ENCODE measurements at places on chromosomes 3 and 15. TPM values are rescaled to one million over a fixed set of nuclear protein-coding genes. Genes with fewer than 3 reads are reported as not detected.

- H3K4me3 ChIP-seq, result no peak overlapping the region
- no peak overlapping the region for H3K27ac ChIP-seq
- no peaks in the 10 kb centered on the region for H3K36me3 ChIP-seq
- H3K27me3 ChIP-seq, result no peaks in the 10 kb centered on the region
- no peaks in the 10 kb centered on the region for H3K4me1 ChIP-seq
Measured at GRCh38 chr15:61834076-61834697, 226.1 kb downstream of the VPS13C start.

Gene CGNL1
- 35.8 TPM for total RNA-seq

GRCh38 chr3:34202975-34203374, 404.5 kb downstream of the PDCD6IP start:
- H3K27ac ChIP-seq, result no peak overlapping the region
- no peak for DNase-seq
- no peaks in the 10 kb centered on the region for H3K4me1 ChIP-seq
- H3K4me3 ChIP-seq, result no peak overlapping the region
- H3K36me3 ChIP-seq, result no peaks in the 10 kb centered on the region

DNA sequence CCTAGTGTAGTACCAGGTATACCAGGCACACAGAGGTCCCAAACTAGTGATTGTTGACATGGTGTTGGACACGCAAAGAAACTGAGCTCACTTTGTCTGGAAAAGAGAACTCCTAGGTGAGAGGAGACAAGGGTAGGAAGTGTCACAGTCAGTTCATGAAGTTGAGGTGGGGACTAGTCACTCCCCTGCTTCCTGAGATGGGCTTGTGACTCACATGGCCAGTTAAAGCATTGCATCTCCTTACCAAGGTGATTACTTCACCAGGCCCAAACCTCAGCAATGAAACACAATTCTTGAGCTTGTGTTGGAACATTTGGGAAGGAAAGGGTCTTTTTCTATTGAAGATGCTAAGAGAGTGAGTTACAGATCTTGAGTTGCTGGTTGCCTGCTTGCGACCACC, 49.2 kb upstream of the RAD18 start:
- H3K27me3 ChIP-seq, result no peaks in the 10 kb centered on the region
- no peaks in the 10 kb centered on the region for H3K4me1 ChIP-seq
- DNase-seq, result no peak
- no peak overlapping the region for H3K4me3 ChIP-seq
- H3K36me3 ChIP-seq, result no peaks in the 10 kb centered on the region

Gene DPPA4
- total RNA-seq, result not detected

GRCh38 chr3:180117381-180118163, 80.8 kb upstream of the PEX5L start:
- no peaks in the 10 kb centered on the region for H3K4me1 ChIP-seq
- no peak overlapping the region for H3K27ac ChIP-seq
- DNase-seq, result no peak
- H3K27me3 ChIP-seq, result no peaks in the 10 kb centered on the region

Gene DAPK2
- total RNA-seq, result 8.0 TPM

Gene C2CD4A
- total RNA-seq, result 2.3 TPM

DNA sequence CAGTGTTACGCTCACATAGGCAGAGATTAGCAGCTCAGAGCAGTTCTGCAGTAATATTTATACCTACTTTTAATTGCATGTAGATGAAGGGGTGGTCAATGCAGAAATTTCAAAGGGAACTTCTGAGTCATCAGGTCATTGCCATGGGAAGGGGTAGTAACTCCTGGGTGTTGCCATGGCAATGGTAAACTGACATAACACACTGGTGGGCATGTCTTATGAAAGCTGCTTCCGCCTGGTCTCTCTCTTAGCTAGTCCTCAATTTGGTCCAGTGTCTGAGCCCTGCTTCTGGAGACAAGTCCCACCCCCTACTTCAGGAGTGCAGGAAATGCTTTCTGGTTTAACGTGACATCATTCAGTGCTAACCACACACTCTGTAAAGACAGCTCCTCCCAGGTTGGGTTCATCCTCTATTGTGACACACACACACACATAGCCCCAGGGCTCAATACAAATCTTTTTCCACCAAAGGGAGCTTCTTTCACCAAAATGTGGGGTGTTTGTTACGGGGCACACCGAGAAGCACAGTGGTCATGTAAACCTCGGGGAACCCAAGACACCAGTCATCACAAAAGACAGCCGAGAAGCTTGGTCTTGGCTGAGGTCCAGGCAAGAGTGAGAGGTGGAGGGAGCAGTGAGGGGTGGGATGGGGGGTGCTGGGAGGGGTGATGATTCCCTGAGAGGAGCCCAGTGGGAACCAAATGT, 74.5 kb downstream of the TLE3 start:
- no peaks in the 10 kb centered on the region for H3K36me3 ChIP-seq
- no peak for DNase-seq
- H3K27ac ChIP-seq, result no peak overlapping the region
- no peaks in the 10 kb centered on the region for H3K27me3 ChIP-seq

Gene SEMA6D
- total RNA-seq, result 13.3 TPM

DNA sequence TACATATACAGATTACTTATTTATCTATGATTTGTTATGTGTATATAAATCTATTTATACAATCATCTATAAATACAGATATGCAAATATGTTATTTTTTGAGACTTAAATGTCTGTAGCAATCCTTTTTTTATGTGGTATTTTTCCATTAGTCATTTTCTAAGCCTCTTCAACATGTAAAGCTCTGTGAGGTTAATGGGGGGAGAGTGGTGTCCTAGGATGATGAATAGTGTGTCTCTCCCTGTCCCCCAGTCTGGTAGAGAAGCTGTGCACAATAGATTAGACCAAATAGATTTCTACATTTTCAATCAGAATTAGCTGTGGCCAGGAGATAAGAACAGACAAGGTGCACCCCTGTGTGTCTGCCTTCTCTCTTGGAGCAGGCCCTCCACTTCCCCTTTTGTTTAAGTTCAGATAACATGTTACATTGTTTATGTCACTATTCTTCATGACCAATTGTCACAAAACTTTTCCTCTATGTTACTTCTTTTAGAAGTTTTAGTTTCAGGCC, 453.9 kb downstream of the LPP start:
- peaks cover 20% of the 10 kb centered on the region for H3K36me3 ChIP-seq
- H3K27me3 ChIP-seq, result no peaks in the 10 kb centered on the region
- no peaks in the 10 kb centered on the region for H3K4me1 ChIP-seq
- H3K27ac ChIP-seq, result no peak overlapping the region
- DNase-seq, result no peak
- H3K4me3 ChIP-seq, result no peak overlapping the region

DNA sequence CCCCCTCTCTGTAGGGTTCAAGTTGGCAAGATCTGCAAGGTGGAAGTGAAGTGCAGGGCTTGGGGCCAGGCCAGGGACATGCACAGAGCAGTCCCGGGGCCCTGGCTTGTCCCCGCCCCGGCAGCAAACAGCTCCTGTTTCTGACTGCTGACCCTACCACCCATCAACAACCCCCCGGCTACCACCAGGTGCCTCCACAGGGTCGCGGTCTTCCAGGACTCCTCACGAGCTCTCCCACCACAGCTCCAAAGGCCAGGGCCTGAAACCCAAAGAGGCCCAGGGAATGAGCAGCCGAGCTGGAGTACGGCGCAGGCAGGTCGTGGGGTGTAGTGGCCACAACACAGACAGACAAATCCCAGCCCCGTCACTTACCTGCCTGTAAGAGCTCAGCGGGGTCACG, 121.3 kb upstream of the SMAD3 start:
- DNase-seq, result no peak
- no peaks in the 10 kb centered on the region for H3K27me3 ChIP-seq
- no peak overlapping the region for H3K27ac ChIP-seq

DNA sequence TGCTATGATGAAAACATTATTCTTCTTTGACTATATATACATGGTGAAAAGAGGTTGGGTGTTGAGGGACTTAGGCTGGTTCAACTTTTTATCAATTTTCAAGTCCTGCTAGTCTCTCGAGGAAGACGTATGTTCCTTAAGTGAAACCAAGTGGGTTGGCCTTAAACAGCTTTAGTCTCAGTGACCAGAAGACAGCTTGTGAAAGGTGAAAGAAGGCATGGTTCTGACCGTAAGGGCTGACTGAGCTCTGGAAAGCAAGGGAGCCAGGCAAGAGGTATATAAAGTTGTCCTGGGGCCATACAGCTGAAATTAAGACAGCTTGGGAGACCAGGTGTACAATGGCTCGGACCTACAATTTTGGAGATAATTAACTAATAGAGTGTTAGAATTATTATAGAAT, 128.9 kb upstream of the TP63 start:
- no peak overlapping the region for H3K27ac ChIP-seq
- H3K27me3 ChIP-seq, result no peaks in the 10 kb centered on the region
- H3K4me1 ChIP-seq, result no peaks in the 10 kb centered on the region
- no peaks in the 10 kb centered on the region for H3K36me3 ChIP-seq
- DNase-seq, result no peak

DNA sequence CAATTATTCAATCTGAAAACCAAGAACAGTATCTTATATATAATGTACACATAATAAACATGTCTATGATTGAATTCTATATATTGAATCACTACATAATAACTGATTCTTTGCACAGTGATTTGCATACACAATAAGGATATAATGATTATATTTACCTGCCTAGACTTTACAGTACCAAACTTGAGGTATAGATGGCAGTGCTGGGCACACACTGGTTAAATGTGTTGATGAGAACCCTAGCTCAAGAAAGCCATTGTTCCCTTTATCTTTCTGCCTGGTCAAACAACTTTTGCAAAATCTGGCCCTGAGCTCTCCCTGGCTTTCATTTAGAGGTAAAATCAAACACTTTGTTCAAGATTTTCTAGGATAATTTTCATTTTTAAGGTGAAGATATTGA, 697.7 kb downstream of the TUSC7 start:
- H3K4me3 ChIP-seq, result no peak overlapping the region
- no peak for DNase-seq
- no peaks in the 10 kb centered on the region for H3K27me3 ChIP-seq
- no peak overlapping the region for H3K27ac ChIP-seq

DNA sequence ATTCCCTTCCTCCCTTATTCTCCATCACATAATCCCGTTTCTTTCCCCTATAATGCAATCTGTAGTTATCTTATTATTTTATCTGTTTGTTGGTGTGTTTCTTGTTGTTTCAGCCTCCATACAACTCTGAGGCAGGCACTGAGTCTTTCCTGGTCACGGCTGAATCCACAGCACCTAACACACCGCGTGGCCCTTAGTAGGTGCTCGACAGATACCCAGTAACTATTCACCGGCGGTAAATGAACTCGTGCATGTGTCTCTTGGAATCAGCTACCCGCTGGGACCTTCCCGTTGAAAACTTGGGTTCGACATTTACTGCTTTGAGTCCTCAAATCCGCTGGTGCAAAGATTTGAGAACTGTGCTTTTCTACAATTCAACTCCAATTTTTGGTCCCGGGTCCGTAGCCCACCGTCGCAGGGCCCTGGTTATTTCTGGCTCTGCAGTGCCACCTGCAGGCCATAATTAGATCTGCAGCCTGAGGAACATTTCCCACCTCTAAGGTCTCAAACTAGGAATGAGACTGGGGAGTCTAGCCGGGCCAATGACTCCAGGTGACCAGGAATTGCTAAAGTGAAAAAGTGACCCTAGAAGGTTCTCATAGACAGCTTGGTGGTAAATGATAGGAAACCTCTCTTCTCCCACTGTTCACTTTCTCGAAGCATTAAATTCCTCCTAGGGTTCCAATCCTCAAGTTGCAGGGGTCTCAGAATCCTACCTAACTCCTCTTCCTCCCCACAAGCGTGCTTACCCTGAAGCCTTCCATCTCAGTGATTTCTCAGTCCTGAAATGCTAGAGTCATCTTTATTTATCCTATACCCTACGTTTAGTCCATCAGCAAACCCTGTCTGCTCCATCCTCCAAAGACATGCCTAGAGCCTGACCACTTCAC, 40.0 kb upstream of the TRH start:
- H3K27me3 ChIP-seq, result no peaks in the 10 kb centered on the region
- H3K27ac ChIP-seq, result no peak overlapping the region
- no peaks in the 10 kb centered on the region for H3K36me3 ChIP-seq
- no peak for DNase-seq
- no peak overlapping the region for H3K4me3 ChIP-seq
- no peaks in the 10 kb centered on the region for H3K4me1 ChIP-seq

- no peak overlapping the region for H3K27ac ChIP-seq
- no peaks in the 10 kb centered on the region for H3K27me3 ChIP-seq
- H3K4me3 ChIP-seq, result no peak overlapping the region
- H3K36me3 ChIP-seq, result no peaks in the 10 kb centered on the region
- DNase-seq, result peak; percentile 48
Measured at GRCh38 chr3:126341755-126342150, 15.5 kb downstream of the KLF15 start.

- no peaks in the 10 kb centered on the region for H3K27me3 ChIP-seq
Measured at GRCh38 chr15:30978328-30978727, 13.1 kb downstream of the MTMR10 start.

Gene TMEM207
- total RNA-seq, result not detected

DNA sequence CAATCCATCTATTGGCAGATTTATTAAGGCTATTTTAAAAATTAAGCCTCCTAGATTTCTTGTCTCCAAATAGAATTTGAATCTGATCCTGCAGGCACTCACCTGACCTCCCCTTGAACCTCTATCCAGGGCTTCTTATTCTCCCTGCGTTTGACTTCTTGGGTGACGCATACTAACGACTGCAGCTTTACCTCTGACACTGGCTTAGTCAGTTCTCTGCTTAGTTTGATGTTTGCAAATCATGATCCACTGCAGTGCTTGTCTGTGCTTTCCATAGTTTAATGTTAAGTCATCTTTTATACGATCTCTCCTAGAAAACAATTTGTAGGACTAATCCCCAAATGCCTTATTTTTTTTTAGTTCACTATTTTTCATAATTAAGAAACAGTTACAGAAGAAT, 233.1 kb downstream of the ROBO1 start:
- H3K27me3 ChIP-seq, result no peaks in the 10 kb centered on the region
- DNase-seq, result no peak
- no peak overlapping the region for H3K4me3 ChIP-seq
- H3K4me1 ChIP-seq, result no peaks in the 10 kb centered on the region
- H3K27ac ChIP-seq, result no peak overlapping the region

Gene NOX5
- not detected for total RNA-seq

- H3K4me3 ChIP-seq, result no peak overlapping the region
- H3K4me1 ChIP-seq, result no peaks in the 10 kb centered on the region
- no peaks in the 10 kb centered on the region for H3K27me3 ChIP-seq
- DNase-seq, result no peak
- H3K27ac ChIP-seq, result no peak overlapping the region
Measured at GRCh38 chr3:186839874-186840641, 2.5 kb upstream of the ADIPOQ start.

GRCh38 chr3:189458528-189458927, 172.7 kb upstream of the TP63 start:
- no peak for DNase-seq
- H3K36me3 ChIP-seq, result no peaks in the 10 kb centered on the region
- no peaks in the 10 kb centered on the region for H3K27me3 ChIP-seq
- H3K4me1 ChIP-seq, result no peaks in the 10 kb centered on the region

- H3K36me3 ChIP-seq, result no peaks in the 10 kb centered on the region
- no peaks in the 10 kb centered on the region for H3K4me1 ChIP-seq
- no peaks in the 10 kb centered on the region for H3K27me3 ChIP-seq
- DNase-seq, result no peak
- no peak overlapping the region for H3K4me3 ChIP-seq
Measured at GRCh38 chr3:80734483-80734882, 966.7 kb upstream of the ROBO1 start.

- no peaks in the 10 kb centered on the region for H3K27me3 ChIP-seq
- H3K36me3 ChIP-seq, result no peaks in the 10 kb centered on the region
- peak; percentile 15 for DNase-seq
- H3K4me3 ChIP-seq, result peak within 1 kb of the TSS; percentile 65
Measured at GRCh38 chr15:39919748-39920509, at the start of gene GPR176. TSS of gene GPR176 (minus strand) at chr15:39920266. CDS start at chr15:39920026, 240 bp downstream.

Gene SMCO1
- total RNA-seq, result not detected

Measured in pancreas (tissue), 10 donors.